ENCODE measurements at places on chromosomes 7 and 10.

DNA sequence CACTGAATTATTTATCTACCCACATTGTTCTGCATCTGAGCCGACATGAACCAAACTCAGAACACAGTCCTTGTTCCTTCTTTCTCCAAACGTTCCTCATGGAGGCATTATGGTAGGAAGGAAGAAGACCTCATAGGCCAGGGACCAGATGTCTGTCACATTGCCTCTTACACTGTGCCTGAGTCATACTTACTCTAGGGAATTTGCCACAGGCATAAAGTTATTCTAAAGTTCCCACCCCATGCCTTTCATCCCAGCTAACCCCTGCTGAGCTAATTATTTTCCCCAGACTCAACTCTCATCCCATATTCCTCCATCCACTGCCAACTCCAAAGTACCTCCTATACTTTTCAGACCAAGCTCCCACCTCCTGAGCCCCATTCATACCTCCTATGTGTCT lies 21.2 kb downstream of the MAT1A start:
- DNase-seq = no peak

DNA sequence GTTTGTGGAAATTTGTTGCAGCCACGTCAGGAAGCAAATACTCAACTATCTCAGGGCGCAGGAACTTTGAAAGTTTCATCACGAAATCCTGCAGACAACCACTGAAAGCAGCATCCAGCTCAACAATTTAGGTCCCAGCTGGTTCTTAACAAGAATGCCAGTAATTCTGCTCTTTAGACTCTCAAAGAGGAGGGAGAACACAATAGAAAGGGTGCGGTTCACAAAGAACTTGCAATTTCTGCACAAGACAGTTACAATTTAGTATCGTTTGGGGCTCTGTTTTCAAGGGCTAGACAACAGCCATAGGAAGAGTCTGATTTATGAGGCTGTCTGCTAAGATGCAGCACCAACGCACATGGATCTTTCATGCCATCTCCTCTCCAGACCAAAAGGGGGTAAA lies 223.1 kb downstream of the FGFR2 start:
- no peak for DNase-seq

- DNase-seq = no peak
Measured at GRCh38 chr10:63429281-63429680, 36.5 kb downstream of the JMJD1C start.

- DNase-seq = no peak
Measured at GRCh38 chr7:120724448-120724847, 133.5 kb downstream of the TSPAN12 start.

DNA sequence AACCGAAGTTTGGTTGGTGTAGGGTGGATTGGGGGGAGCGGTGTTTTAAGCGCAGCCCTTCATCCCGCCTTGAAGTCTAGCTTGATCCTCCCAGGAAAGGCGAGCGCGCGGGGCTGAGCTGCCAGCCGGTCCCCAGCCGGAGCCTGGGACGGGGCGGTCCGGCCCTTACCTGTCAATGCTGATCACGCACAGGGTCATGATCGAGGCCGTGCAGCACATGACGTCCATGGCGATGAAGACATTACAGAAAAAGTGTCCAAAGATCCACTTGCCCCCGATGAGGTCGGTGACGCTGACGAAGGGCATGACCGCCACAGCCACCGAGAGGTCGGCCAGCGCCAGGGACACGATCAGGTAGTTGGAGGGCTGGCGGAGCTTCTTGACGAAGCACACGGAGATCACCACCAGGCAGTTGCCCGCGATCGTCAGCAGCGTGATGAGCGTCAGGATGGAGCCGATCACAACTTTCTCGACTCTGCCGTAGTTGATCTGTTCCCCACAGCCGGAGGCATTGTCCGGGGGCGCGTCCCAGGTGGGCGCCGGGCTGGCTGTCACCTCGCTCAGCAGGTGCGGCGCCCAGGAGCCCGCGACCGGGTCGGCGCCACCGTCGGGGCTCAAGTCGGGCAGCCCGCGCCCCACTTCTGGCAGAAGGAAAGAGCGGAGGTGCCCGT lies 740 bp downstream of the HTR7 start:
- DNase-seq = no peak

- no peak for DNase-seq
Measured at GRCh38 chr10:103829278-103829677, 26.1 kb downstream of the SH3PXD2A start.

GRCh38 chr7:24038993-24039392 lies 245.0 kb upstream of the NPY start:
- DNase-seq = no peak

GRCh38 chr7:15007507-15007906 lies 105.0 kb upstream of the DGKB start:
- no peak for DNase-seq

GRCh38 chr7:140334341-140335057 lies 63.8 kb downstream of the SLC37A3 start:
- DNase-seq = no peak

DNA sequence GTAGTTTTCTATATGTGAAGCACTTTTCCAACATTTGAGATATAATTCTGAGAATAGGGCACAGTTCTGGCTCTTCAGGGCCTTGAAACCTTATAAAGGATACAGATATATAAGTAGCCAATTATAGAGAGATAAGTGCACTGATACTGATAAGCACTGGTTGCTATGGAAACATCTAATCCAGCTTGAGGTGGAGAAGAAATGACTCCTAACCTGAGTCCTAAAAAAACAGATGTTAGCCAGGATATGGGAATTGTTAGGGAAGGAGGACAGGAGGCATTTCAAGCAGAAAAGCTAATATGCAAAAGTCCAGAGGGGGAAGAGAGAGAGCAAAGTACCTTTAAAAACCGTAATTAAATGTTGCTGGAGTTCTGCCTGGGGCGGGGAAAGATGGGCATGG lies 30.8 kb downstream of the STRIP2 start:
- DNase-seq = no peak

- DNase-seq = no peak
Measured at GRCh38 chr10:16381083-16381482, 55.7 kb upstream of the PTER start.

GRCh38 chr10:62096256-62096933 lies 172.2 kb downstream of the RTKN2 start:
- DNase-seq = no peak

- no peak for DNase-seq
Measured at GRCh38 chr7:130471974-130472373, 19.9 kb upstream of the MEST start.

DNA sequence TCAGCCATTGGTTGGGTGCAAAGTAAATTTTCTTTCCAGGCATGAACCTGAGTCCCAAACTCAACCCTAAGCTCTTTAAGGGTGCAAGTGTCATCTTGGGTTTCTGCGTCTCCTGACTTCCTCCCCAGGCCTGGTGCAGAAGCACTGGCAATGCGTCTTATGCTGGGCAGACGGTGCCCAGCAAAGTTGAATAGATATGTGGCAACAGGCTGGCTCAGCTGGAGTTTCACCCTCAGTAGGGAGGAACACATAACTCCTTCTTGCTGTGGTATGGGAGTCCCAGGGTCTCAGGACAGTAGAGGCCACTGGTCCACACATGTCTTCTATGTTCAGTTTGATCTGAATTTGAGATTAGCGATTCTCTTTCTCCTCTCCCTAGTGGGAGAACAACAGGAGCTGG lies 181.3 kb downstream of the RPS24 start:
- DNase-seq = no peak

DNA sequence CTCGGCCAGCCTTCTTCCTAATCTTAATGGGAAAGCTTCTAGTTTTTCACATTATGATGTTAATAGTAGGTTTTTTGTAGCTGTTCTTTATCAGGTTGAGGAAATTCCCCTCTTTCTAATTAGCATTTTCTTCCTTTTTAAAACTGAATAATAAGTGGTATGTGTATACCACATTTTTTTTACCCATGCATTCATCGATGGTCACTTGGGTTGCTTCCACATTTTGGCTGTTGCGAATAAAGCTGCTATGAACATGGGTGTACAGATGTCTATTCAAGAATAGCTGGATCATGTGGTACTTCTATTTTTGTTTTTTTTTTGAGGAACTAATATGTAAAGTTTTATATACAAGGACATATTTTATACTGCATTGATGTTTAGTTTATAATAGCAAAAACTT lies 44.3 kb downstream of the NRF1 start:
- no peak for DNase-seq

DNA sequence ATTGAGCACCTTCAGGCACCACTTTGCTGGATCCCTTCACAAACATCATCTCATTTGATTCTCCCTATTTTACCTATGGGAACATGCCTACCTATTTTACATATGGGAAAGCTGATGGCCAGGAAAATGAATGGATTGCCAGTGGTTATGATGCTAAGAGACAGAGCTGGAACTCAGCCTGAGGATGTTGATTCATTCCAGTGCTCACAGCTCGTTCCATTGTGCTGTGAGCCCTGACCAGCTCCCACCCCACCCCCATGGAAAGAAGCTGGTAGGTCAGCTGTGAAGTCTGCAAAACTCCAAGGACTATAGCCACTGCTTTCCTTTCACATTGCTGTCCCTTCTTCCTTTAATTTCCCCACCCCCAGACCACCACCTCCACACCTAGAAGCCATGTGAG lies 9.6 kb downstream of the UBTD1 start:
- no peak for DNase-seq

DNA sequence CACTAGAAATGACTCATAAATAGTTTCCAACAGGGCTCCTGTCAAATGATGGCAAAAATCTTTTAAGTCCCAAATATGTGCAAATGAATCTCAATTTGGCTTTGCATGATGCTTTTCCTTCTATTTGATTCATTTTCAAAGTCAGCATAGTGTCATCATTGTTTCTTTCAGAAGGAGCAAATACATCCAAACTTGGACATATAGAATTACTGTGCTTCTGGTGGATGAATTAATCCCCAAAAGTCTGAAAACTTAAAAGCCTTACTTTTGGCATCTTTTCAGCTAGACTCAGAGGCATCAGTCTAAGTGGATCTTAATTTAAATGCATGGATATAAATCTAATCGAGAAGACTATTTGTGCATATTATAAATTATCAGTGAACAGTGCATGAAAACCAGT lies 578.1 kb upstream of the FZD8 start:
- no peak for DNase-seq

DNA sequence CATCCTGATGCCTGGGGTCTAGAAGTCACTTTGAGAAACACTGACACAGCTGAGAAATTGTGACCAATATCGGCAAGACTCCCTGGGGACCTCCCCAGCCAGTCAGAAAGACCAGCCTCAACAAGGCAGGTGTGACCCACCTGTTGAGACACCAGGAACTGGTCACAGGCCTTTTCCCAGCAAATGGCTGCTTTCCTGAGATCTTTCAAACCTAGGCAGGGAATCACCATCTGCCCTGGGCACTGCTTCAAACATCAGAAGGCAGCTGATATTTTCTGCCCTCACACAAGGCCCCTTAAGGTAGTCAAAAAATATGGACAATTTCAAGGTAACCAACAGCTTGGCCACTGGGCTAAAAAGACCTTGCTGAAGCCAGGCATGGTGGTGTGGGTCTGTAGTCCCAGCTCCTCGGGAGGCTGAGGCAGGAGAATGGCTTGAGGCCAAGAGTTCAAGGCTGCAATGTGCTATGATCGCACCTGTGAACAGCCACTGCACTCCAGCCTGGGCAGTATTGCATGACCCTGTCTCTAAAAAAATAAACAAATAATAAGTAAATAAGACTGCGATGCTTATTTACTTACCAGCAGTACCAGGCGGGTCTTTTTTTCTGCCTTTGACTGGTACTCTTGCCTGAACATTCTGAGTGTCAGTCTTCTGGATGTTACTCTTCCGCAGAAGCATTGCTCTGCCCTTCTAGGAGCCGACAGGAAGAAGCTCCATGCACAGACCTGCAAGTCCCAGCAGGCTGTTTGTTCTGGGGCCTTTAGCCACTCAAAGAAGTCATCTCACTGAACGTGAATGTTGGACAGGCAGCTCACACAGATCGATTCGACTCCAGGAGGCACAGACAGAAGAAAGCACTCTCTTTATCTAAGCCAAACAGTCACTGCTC lies 59.7 kb downstream of the SORBS1 start:
- DNase-seq = no peak

DNA sequence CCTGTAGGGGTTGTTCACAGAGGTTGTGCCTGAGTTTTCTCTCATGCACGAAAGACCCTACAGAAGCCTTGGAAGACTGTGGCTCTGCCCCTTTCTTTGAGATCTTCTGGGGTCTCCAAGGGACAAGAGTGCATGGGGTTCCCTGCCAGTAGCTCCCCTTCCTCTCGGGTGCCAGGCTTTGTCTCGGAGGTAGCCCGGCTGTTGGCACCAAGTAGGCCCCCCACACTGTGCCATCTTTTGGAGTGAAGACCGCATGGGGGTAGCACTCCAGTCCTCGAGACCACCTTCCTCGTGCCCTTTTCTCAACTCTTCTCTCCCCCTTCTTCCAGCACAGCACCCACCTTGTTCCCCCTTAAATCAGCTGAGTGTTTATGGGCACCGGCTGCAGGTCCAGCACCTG lies 41.6 kb downstream of the OAT start:
- DNase-seq = no peak

- DNase-seq = no peak
Measured at GRCh38 chr7:139634087-139634486, 110.6 kb downstream of the CLEC2L start.

DNA sequence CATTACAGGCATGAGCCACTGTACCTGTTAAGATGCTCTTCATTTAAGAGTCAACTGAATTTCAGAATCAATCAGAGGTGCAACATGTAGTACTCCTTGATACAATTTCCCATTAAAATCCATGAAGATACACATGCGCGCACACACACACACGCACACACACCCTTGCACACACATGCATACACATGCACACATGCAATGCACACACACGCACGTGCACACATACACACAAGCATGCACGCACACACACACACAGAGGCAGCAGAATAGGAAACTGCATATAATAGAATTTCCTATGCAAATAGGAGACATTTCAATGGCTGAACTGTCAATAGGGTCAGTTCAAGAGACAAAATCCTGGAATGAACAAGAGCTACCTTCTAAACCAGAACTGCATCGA lies 192.6 kb downstream of the CALN1 start:
- no peak for DNase-seq

DNA sequence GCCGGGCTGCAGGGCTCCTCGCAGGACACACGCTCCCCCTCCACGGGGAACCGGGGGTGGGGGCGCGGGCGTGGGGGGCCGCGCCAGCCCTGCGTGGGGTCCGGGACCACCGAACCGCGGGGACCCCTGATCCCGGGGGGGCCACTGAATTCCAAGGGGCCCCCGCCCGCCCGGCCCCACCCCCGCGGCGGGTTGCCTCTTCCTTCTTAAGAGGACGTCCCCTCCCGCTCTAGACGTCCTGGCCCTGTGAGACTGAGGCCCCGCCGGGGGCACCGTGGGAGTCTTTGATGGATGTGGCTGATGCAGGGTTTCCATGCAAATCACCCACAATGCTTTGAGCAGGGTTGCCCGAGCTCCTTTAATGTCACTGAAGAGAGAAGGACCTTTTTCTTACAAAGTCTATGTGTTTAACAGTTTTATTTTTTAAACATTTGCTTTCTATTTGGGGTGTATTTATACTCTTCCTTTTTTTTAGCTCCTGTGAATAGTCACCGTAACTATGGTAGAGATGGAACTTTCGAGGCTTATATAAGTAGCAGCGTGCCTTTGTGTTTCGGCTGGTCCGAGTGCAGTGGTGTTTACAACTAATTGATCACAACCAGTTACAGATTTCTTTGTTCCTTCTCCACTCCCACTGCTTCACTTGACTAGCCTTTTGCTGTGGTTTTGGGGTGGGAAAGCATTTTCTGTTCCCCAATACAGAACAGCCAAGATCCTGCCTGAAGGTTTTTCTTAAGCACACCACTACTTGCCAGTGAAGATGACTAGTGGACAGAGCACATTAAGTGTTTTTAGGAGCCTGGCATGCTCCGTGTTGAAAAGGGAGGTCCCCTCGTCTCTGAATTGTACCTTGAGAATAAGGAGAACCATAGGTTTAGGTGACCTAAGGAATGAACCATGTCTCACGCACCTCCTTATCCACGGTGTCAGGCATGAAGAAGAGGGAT lies 44.8 kb downstream of the PDIA4 start:
- peak; percentile 66 for DNase-seq

- no peak for DNase-seq
Measured at GRCh38 chr7:137488038-137488437, 144.5 kb upstream of the PTN start.
